Hematopoietic multipotent progenitor cell treated with erythropoietin and hydrocortisone succinate and interleukin-3 and kit ligand, for 15 days (in vitro differentiated cells): ENCODE measurements at places on chromosomes 7 and 10.

GRCh38 chr7:7318601-7319000 is 136.3 kb downstream of the C1GALT1 start:
- no peak for DNase-seq

GRCh38 chr7:12092499-12093130 is 118.5 kb upstream of the TMEM106B start:
- no peak for DNase-seq

- DNase-seq, result peak; percentile 77
Measured at GRCh38 chr7:136009488-136010079, 32.4 kb upstream of the MTPN start.

DNA sequence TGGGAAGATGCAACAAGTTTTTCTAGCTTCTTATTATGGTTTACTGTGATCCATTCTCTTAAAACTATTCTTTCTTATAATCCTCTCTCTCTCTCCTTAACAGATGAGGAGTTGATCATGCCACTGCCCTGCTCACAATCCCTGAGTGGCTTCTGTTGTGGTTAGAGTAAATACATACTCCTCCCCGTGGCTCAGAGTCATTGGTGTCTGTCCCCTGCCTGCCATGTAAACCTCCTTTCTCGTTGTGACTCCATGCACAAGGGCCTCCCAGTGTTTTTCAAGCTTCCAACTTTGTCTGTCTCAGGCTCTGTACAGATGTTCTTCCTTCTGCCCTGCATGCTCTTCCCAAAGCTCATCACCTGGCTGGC is 20.4 kb downstream of the CCNY start:
- DNase-seq, result no peak

GRCh38 chr10:1526436-1527055 is 210.8 kb downstream of the ADARB2 start:
- no peak for DNase-seq
